ENCODE measurements at places on chromosomes 5 and 9. TPM values are rescaled to one million over a fixed set of nuclear protein-coding genes. Genes with fewer than 3 reads are reported as not detected.

- no peak for DNase-seq
Observed at GRCh38 chr9:78014776-78015175, 16.8 kb downstream of the GNAQ start.

GRCh38 chr9:136599074-136599531 lies 53.3 kb upstream of the NOTCH1 start:
- DNase-seq, result no peak

TXNDC8 gene
- not detected for total RNA-seq

DNA sequence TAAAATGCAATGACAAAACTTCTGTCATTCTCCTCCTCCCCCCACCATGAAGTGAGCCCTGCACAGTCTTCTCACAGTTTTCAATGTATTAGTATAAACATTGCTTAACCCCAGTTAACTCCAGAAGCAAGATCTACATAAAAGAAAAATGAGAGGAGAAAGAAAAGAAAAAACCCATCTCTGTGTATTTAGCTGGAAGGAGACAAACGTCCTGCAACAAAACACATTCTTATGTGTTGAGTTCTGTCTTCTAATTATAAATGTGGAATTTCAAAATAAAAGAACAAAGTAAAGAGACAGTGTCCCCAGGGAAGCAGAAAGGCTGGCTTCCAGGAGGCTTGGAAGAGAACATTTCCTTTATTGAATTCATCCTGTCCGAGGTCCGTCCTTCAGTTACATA lies 491.9 kb upstream of the TUSC1 start:
- no peak for DNase-seq

GRCh38 chr9:135087899-135088347 lies 455 bp downstream of the OLFM1 start:
- DNase-seq, result no peak

N4BP3 gene
- total RNA-seq, result 0.06 TPM

- no peak for DNase-seq
Observed at GRCh38 chr5:62689599-62690368, 111.2 kb downstream of the LRRC70 start.

IL33 gene
- 9.7 TPM for total RNA-seq

GRCh38 chr9:37997636-37998374 lies 71.2 kb downstream of the SHB start:
- DNase-seq, result no peak

GPR150 gene
- total RNA-seq, result 0.18 TPM

TEX48 gene
- total RNA-seq, result not detected

DNA sequence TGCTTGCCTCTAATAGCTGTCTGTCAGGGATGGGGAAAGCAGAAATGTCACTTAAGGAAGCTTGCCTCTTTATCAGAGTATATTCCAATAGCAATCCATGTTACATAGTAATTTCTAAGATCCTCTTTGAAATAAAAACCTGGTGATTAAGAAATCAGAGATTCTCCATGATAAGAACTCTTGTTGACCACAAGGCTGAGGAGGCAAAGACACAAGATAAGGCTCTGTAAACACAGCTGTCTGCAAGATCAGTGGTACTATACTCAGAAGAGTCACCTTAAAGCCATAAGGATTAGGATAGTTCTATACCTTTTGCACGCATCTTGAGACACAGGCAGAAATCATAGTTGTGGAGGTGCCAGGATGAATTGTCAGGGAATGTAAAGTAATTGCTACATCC lies 40.3 kb downstream of the HEXB start:
- DNase-seq, result no peak

DNA sequence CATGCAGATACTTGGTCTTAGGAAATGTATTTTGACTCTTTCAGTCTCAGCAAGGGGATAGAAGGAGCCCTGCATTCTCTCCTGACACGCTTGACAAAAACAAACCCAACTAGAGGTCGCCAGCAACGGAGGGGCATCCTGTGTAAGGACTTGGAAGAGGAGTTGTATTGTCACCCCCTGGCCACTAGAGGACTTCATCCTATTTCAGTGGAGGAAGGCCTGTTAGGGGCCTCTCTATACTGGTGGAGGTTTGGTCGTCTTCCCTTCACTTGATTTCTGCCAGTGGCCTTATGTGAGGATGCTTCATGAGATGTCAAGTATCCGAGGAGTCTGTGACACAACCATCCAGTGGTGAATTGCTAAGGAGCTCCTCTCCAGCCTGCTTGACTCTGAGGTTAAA lies 122.8 kb upstream of the STC2 start:
- no peak for DNase-seq

COL23A1 gene
- 0.28 TPM for total RNA-seq

GRCh38 chr5:43802119-43802518 lies 199.1 kb downstream of the NNT start:
- no peak for DNase-seq

GRCh38 chr5:17763301-17763700 lies 129.0 kb downstream of the TAF11L14 start:
- no peak for DNase-seq

ACTBL2 gene
- total RNA-seq, result not detected

DNA sequence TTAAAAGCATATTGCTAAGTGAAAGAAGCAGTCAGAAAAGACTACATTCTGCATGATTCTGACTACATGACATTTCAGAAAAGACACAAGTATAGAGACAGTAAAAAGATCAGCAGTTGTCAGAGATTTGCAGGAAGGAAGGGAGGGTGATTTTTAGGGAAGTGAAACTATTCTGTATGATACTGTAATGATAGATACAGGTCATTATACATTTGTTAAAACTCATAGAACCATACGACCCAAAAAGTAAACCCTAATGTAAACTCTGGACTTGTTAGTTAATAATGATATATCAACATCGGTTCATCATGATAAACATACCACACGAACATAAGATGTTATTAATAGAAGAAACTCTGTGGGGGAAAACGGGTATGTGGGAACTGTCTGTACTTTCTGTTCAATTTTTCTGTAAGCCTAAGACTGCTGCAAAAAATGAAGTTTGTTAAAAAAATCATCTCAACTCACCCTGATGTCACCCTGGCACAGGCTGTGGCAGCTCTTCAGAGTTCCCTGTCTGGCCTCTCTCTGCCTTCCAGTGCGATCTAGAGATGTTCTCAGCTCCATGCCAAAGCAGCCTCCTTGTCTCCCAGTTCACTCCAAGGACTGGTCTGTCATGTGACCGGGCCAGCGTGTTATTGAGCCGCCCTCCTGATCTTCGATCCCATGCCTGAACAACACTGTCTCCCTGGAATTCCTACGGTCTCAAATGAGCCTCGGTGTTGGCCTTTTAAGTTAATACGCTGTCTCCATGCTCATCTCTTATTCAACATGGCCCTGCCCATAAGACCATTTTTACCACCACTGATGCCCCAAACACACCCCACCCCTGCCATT lies 35.4 kb downstream of the PRLR start:
- no peak for DNase-seq

DNA sequence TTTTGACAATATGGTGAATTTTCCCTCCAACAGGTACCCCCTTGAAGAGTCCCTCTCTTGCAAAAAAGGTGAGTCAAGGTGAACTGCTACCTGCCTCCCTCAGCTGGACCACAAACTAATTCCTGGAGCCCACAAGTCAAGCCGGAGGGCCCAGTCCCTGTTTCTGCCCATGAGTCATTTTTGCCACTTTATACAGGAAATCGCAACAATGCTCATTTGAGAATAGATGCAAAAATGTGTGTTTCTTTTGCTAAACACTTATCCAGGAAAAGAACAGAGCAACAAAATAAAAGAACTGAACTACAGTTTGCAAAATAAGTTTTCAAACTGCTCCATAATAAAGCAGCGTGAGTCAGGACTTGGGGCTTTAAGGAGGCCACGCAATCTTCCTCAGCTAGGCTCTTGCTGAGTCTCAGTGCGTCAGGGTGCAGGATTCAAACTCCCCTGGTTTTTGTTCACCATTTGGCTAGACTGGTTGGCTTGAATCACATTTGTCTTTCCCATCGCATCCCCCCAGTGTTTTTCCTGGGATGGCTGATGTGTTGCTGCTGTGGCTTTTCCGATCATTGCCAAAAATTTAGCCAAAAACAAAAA lies 102.7 kb downstream of the GOLPH3 start:
- DNase-seq, result no peak

GRCh38 chr5:53008751-53009150 lies 19.6 kb downstream of the ITGA2 start:
- no peak for DNase-seq

- no peak for DNase-seq
Observed at GRCh38 chr5:52419357-52419756, 368.4 kb upstream of the ITGA1 start.

DNA sequence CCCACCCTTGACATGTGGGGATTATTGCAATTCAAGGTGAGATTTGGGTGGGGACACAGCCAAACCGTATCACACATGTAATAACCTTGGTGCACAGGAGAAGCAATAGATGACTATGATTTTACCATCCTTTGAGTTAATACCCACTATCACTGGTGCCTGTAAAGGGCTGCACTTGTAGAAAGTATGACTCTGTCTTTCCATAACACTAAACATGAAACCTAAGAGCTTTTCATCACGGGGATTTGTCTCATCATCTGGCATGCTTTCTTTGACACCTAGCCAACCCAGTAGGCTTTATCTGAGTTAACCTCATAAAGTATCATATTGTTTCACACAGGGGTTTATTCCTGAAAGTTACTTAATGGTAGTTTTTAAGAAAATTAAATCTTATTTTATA lies 188.9 kb upstream of the TNC start:
- no peak for DNase-seq

- peak; percentile 85 for DNase-seq
Observed at GRCh38 chr9:137023157-137023556, 4.9 kb downstream of the ABCA2 start.

DND1 gene
- total RNA-seq, result 0.27 TPM

DNA sequence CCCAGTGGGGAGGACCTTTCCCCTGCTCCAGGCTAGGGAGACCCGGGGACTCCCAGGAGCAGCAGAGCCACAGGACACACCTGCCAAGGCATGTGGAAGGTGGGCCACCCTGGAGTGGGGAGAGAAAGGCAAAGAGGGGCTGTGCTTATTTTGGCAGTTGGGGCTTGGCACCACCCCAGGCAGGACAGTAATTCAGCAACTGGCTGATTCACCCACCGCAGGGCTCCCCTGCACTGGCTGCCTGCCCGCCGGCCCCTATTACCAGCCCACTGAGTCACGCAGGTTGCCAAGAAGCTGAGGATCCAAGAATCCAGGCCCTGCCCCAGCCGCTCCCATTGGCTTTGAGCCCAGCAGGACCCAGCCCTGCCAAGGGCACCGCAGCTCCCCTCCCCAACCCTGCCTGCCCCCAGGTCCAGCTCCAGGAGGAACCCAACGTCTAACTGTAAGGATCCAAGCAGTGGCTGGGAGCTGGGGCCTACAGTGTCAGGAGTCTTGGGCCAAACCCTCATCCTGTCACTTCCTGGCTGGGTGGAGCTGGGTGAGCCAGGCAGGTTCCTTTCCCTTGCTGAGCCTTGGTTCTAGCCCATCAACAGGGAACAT lies 14.2 kb upstream of the RALGDS start:
- no peak for DNase-seq

DNA sequence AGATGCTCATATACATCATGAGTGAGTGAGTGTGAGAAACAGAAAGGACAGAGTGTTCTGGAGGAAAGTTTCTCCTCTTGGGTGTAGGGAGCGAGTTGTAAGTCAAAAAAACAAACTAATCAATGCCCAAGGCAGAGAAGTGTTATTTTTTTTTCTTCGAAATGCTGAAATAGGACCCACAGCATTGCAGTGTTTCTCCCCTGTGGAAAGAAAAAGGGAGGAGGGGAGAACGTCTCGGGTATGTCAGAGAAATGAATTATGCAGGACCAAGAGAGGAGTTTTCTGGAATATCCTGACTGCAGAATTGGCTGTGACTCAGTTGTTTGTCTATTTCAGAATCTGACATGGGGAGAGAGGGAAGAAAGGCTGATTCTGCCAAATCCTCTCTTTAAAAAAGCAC lies 337.9 kb upstream of the RFX3 start:
- DNase-seq, result no peak

DNA sequence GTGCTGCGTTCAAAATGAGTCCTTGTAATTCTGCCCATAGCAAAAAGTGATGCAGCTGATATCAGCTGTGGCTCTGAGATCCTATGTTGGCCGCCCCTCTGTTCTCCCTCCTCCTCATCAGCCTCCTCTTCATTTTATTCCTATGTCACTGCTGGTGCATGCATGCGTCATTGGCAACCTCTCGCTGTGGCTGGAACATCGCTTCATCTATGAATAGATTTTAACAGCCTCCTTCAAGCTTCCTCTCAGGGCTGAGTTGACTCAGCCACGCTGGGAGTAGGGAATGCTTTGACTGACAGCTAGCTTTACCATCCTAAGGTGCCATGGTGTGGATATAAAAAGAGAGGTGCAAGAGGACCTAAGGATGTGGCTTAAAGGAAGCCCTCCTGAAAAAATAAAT lies 303.5 kb downstream of the PLK2 start:
- no peak for DNase-seq

- DNase-seq, result no peak
Observed at GRCh38 chr9:115461280-115461679, 343.3 kb upstream of the TNC start.

- DNase-seq, result no peak
Observed at GRCh38 chr5:26579712-26580111, 458.7 kb downstream of the CDH9 start.

WDR38 gene
- total RNA-seq, result not detected

- no peak for DNase-seq
Observed at GRCh38 chr9:109590966-109591365, 92.9 kb upstream of the PTPN3 start.

- no peak for DNase-seq
Observed at GRCh38 chr9:107251756-107252322, 31.2 kb upstream of the RAD23B start.

DNA sequence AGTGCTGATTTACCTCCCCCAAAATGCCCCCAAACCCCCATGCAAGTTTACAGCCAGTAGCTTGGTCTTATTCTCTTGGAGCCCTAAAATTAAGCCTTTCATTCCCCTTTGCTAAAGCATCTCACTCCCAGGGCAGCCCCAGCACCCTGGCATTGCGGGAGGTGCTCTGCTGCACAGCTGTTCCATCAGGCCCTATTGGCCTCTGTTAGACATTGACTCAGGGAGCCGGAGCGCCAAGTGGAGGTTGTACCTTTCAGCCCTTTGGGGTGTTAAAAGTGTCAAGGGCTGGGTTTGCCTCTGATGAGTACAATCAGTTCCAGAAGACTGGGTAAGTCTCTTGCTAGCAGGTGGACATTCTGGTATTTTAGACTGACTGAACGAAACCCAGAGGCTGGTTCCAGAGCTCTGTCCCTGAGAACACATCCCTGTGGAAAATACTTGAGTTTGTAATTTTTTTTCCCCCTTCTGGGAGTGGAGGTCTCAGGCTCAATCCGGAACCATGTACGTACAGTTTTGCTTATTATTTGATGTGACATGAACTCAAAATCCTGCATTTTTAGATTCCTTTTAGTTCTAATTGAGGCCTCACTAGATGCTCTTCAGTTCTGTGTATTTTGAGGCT lies 102.4 kb downstream of the UBE2R2 start:
- no peak for DNase-seq

JAK2 gene
- 3.6 TPM for total RNA-seq

GRCh38 chr5:79456890-79457583 lies 56.9 kb downstream of the HOMER1 start:
- no peak for DNase-seq
